Activated T-cell treated with anti-CD3 and anti-CD28 coated beads, Interleukin-2, amount 50 U/mL, for 72 hours (primary cell): ENCODE measurements at places on chromosomes 6 and 20. TPM values are rescaled to one million over a fixed set of nuclear protein-coding genes. Genes with fewer than 3 reads are reported as not detected.

DNA sequence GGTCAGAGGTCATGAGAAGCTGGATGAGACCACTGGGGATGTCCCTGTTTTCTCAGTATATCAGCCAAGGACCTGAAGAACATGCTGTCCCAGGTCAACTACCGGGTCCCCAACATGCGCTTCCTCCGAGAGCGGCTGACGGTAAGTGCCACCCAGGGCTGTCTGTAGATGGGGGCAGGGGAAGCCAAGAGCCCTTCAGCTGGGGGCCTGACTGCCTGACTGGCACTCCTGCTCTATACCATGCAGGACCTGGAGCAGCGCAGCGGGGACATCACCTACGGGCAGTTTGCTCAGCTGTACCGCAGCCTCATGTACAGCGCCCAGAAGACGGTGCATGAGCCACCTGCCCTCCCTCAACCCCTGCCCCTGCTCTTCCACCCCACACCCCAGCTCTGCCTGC, 25.1 kb downstream of the PLCG1 start:
- H3K36me3 ChIP-seq, result peaks cover 26% of the 10 kb centered on the region
- DNase-seq, result no peak
- peaks cover 76% of the 10 kb centered on the region for H3K4me1 ChIP-seq
- no peak overlapping the region for H3K4me3 ChIP-seq
- peak overlapping the region; percentile 86 for H3K27ac ChIP-seq
- no peaks in the 10 kb centered on the region for H3K27me3 ChIP-seq

GRCh38 chr20:20201124-20201523, 148.8 kb downstream of the CFAP61 start:
- H3K36me3 ChIP-seq, result no peaks in the 10 kb centered on the region
- H3K4me3 ChIP-seq, result no peak overlapping the region
- no peak overlapping the region for H3K27ac ChIP-seq
- no peak for DNase-seq

GRCh38 chr20:325045-325888, at the start of gene SOX12:
Gene SOX12 (plus strand): TSS chr20:325552. CDS start chr20:325925, 373 bp downstream.
- peak within 1 kb of the TSS; percentile 27 for H3K27ac ChIP-seq
- peak; percentile 98 for DNase-seq
- H3K36me3 ChIP-seq, result no peaks in the 10 kb centered on the region
- H3K4me3 ChIP-seq, result peak within 1 kb of the TSS; percentile 89

GRCh38 chr6:5438922-5439584, 177.7 kb downstream of the FARS2 start:
- H3K36me3 ChIP-seq, result peaks cover 8% of the 10 kb centered on the region
- no peaks in the 10 kb centered on the region for H3K27me3 ChIP-seq
- no peak for DNase-seq
- peaks cover 11% of the 10 kb centered on the region for H3K4me1 ChIP-seq

DNA sequence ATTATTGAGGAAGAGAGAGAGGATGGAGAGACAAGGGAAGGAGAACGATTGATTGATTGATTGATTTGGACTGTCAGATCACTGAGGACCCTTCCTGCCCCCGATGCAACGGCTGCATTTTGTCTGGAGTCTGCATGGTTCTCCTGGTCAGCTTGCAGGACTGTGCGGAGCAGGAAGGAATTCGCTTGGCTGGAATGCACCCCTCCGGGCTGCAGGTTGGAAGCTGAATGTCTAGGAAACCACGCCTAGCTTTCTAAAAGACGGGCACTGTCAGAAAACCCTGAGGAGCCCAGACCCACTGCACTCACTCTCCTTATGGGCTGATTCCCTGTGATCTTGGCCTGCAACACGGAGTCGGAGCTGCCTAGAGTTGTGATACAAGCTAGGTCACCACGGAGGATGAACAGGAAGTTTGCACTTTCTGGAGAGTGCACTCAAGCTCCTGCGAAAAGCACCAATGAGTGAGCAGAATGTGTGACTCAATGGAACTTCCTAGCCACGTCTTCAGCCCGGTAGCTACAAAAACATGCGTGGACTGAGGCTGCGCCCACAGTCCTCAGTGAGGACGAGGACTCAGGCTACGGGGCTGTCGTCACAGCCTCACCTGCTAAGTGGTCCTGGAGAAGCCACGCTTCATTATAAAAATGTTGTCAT, 14.4 kb downstream of the DACT2 start:
- DNase-seq, result no peak
- no peaks in the 10 kb centered on the region for H3K36me3 ChIP-seq
- H3K4me3 ChIP-seq, result no peak overlapping the region
- no peak overlapping the region for H3K27ac ChIP-seq
- H3K27me3 ChIP-seq, result peaks cover 24% of the 10 kb centered on the region

GRCh38 chr20:61600016-61600415, 348.0 kb downstream of the CDH4 start:
- H3K4me3 ChIP-seq, result no peak overlapping the region
- DNase-seq, result no peak
- peaks cover 1% of the 10 kb centered on the region for H3K36me3 ChIP-seq
- no peaks in the 10 kb centered on the region for H3K4me1 ChIP-seq
- H3K27ac ChIP-seq, result no peak overlapping the region

- no peak for DNase-seq
- no peak overlapping the region for H3K4me3 ChIP-seq
- H3K27me3 ChIP-seq, result no peaks in the 10 kb centered on the region
- H3K36me3 ChIP-seq, result peaks cover 6% of the 10 kb centered on the region
- H3K27ac ChIP-seq, result no peak overlapping the region
Observed at GRCh38 chr6:169520104-169520503, 181.7 kb downstream of the WDR27 start.

DNA sequence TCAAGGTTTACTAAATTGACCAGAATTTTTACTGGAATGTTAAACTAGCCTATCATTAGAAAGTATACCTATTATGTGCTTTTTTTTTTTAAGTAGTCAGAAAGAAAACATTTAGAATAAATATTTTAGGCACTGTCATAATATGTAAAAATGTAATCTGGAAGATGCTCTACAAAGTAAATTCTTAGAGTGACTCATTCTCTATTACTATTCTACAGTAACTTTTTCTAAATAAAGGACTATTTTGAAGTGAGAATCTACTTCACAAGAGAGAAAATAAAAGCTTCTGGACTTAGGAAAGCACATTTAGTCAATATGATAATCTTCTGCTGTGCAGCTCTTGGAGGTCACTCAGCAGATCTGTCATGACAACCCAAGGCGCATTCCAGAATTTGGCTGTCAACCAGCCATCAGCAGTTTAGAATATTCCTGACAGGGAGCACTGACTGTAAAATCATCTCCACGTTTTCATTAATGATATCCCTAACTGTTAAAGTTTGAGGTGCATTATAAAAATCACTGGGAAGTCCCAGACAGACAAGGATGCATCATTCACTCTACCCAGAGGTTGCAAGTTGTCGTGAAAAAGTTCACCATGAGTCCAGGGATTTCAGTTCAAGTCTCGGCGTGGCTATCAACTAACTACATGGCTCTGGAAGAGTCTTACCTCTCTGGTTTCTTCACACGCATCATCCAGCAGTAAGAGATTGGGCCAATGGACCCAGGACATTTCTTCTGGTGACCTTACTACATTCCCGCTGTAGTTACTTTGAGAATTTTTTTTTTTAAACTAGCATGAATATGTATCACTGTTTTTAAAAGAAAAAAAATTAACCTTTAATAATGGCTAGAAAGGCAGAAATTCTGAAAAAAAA, 374.9 kb downstream of the GJA1 start:
- no peak for DNase-seq
- no peaks in the 10 kb centered on the region for H3K4me1 ChIP-seq
- no peaks in the 10 kb centered on the region for H3K27me3 ChIP-seq
- no peaks in the 10 kb centered on the region for H3K36me3 ChIP-seq

DNA sequence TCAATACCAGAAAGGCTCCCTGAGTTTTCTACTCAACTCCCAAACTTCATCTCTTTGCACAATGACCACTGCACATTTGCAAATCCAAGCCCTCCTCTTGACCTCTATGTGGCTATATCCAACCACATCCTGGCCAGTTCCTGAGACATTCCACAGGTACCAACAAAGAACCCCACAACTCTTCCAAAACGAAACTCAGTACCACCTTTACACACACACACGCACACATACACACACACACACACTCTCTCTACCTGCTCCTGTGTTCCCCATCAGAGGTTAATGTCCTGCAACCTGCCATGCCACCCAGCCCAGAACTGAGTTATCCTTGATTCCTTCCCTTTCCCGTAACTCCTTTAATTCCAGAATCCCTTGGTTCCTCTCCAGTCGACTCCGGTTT, 58.5 kb downstream of the CHD6 start:
- peaks cover 44% of the 10 kb centered on the region for H3K4me1 ChIP-seq

DNA sequence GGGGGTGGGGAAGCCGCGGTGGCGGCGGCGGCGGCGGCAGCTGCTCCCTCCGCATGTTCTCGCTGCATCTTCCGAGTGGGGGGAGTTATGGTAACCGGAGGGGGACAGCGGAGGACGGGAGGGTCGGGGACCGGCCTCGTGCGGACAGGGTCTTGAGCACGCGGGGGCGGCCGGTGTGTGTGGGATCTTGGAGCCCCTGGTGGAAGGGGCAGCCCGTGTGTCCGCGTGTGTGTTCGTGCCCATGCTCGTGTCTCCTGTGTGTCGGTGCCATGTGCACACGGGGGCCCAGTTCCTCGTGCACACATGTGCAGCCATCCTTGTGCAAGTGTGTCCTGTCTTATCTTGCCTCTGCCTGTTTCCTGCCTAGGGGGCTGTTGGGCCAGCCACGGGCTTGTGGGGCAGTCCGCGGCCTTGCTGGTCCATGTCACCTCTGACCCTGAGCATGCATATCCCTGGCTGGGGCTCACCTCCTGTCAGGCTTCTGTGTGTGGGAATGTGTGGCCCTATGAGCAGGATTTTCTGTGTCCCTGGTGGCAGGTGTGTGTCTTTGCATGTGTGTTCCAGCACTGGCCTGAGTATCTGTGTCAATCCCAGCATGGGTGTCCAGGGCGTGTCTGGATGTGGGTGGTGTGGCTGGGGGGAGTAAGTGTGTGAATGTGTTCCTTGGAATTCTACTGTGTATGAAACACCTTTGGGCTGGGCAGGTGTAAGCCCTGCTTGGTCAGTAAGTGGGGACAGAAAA, 8.5 kb downstream of the SYNGAP1 start:
- peak overlapping the region; percentile 88 for H3K4me3 ChIP-seq
- H3K36me3 ChIP-seq, result peaks cover 12% of the 10 kb centered on the region
- H3K27ac ChIP-seq, result peak overlapping the region; percentile 64
- H3K4me1 ChIP-seq, result peaks cover 85% of the 10 kb centered on the region
- H3K27me3 ChIP-seq, result no peaks in the 10 kb centered on the region

DNA sequence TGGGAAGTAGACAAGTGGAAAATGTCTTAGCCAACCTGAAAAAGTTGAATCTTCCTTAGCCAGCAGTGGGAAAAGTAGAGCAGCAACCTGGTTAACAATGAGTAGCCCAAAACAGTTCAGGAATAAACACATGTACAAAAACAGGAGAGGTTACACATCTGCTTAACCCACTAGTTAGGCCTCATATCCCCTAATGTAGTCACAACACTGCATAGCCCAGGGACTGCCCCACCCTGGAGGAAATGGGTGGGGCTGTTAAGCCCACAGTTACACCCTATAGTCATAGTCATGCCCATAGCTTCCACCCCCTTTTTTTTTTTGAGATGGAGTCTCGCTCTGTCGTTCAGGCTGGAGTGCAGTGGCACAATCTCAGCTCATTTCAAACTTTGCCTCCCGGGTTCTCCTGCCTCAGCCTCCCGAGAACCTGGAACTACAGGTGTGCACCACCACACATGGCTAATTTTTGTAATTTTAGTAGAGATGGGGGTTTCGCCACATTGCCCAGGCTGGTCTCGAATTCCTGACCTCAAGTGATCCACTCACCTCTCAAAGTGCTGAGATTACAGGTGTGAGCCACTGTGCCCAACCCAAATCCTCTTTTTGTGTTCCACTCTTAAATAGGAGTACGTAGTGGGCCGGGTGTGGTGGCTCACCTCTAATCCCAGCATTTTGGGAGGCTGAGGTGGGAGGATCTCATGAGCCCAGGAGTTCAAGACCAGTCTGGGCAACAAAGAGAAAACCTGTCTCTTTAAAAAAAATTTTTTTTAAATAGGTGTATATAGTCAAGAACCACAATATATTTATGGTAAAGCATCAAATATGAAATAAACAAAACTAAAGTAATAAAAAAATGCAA, 24.5 kb downstream of the ILRUN start:
- peak overlapping the region; percentile 78 for H3K4me3 ChIP-seq
- no peaks in the 10 kb centered on the region for H3K27me3 ChIP-seq
- H3K27ac ChIP-seq, result peak overlapping the region; percentile 90

- peaks cover 10% of the 10 kb centered on the region for H3K27me3 ChIP-seq
- no peak overlapping the region for H3K4me3 ChIP-seq
- DNase-seq, result no peak
Observed at GRCh38 chr20:57877131-57877824, 167.5 kb upstream of the PMEPA1 start.

DNA sequence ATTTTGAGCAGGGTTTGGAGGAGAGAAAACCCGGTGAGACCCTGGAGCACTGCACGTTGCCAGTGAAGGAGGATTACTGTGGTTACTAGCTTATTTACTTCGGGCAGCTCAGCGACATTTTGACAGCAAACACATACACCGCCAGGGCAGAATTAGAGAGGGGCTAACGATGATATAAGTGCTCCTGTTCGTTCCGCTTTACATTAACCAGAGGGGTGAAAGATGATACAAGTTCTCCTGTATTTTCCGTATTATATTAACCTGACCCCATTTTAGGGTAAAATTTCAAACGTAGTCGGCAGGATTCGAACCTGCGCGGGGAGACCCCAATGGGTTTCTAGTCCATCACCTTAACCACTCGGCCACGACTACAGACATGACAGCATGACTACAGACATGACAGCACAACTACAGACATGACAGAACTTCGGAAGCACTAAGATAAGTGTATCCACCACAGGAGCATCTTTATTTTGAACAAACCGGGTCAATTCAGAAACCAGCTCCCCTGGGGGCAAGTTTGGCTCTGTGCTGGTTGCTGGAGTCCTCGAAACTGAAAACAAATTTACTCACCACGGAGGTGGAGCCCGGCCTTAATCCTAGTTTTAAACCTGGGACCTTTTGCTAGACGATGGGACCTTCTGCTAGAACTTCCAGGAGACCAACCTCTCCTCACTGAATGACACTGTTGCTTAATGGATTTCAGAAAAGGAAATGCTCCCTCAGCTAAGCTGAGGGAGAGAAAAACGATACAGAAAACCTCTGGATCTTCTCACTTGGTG, 80.4 kb upstream of the ZNF184 start:
- peak; percentile 48 for DNase-seq
- no peaks in the 10 kb centered on the region for H3K36me3 ChIP-seq
- H3K27ac ChIP-seq, result peak overlapping the region; percentile 84
- H3K27me3 ChIP-seq, result peaks cover 74% of the 10 kb centered on the region
- H3K4me1 ChIP-seq, result peaks cover 21% of the 10 kb centered on the region
- H3K4me3 ChIP-seq, result peak overlapping the region; percentile 42

SLC24A3 gene
- 0.07 TPM for total RNA-seq

DSP gene
- 0.48 TPM for total RNA-seq

DEFB116 gene
- not detected for total RNA-seq
